ENCODE measurements at places on chromosomes 1 and 21. TPM values are rescaled to one million over a fixed set of nuclear protein-coding genes. Genes with fewer than 3 reads are reported as not detected.

Gene LAD1
- polyA plus RNA-seq, result 17.8 TPM

Gene BOLA1
- polyA plus RNA-seq, result 14.4 TPM

Gene FALEC
- 1.9 TPM for polyA plus RNA-seq

Gene RHBG
- 0.22 TPM for polyA plus RNA-seq

Gene PLA2G2C
- polyA plus RNA-seq, result not detected

Gene MUL1
- polyA plus RNA-seq, result 19.4 TPM

Gene AKNAD1
- polyA plus RNA-seq, result 2.8 TPM

Gene SPRR2B
- polyA plus RNA-seq, result not detected

Gene FMO3
- 0.35 TPM for polyA plus RNA-seq

- no peak for DNase-seq
These were observed 84.8 kb upstream of the CACYBP start for GRCh38 chr1:174914991-174915390.

DNA sequence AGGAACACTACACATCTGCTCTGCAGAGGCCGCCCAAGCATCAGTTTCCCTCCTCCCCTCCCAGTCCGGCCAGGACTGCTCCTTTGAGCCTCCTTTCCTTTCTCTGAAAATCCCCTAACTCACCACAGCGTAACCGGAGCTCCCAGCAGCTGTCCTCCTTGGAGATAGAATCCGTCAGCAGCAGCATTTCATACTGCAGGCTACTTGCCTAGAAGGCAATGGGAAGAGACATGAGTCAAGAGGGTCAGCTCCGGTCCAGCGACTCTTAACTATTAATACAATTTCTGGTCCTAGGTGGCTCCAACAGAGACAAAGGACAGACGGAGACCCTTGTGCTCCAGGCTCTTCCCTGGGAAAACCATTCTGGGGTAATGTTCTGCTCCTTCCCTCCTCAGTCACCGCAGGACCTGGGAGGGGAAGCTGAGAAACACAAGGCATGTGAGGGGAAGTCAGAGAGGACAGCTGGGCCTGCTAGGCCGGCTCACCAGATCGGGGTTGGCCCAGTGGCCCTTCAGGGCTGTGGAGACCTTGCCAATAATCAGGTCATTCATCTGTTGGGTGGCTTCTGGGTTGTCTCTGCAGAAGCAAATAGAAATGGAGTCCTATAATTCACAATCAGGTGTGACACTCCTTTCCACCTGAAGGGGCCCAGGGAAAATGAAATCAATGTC is 99.7 kb downstream of the UBR4 start:
- no peak for DNase-seq

DNA sequence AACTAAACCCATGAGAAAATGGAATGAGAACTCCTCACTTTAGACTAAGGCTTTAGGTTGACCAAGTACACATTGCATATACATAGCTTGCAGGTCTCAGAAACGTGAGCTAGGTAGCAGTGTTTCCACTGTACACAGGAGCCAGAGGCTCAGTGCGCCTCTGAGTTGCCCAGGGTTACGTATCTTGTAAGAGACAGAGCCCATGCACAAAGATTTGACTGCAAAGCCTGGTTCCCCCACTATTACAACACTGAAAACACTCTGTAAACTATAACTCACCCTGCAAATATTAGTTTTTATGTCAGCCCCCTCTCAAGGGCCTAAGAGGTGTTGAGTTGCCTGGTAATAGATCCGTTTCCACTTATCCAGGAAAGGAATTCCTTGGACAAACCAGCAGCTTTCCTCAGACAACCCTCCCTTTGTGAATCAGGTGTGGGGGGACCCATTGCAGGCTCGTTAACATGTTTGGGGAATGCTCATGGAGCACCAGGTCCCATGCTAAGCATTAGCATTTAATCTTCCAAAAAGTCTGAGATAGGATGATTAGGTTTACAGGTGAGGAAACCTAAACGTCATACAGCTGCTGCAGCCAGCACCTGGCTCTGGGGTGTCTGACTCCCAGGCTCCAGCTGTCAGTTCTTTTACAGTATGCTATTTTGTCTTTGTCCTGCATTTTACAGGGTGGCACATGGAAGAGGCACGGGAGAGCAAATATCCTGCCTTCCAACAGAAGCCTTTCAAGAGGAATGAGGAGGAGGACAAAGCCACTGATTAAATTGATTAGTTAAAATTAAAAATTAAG is 25.7 kb downstream of the TENT5C start:
- no peak for DNase-seq

DNA sequence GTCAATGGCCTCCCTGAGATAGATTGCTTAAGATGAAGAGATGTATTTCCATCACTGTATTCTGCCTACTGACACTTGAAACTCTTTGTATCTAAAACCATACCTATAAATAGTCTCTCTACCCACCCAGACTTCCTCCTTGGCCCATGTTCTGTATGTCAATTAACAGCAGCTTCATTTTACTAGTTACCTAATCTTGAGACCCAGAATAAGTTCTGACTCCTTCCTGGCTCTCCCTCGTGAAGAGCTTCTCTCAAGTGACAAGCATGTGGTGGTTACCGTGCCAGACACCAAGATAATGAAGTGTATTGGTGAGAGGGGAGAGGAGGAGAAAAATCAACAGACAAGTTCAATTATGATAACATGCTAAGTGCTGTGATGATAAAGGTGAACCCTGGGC is 128.8 kb upstream of the RAVER2 start:
- DNase-seq, result no peak

- DNase-seq, result no peak
These were observed 30.3 kb downstream of the YARS1 start for GRCh38 chr1:32786856-32787255.

- peak; percentile 3 for DNase-seq
These were observed 28.3 kb upstream of the IFI44L start for GRCh38 chr1:78591971-78592370.

DNA sequence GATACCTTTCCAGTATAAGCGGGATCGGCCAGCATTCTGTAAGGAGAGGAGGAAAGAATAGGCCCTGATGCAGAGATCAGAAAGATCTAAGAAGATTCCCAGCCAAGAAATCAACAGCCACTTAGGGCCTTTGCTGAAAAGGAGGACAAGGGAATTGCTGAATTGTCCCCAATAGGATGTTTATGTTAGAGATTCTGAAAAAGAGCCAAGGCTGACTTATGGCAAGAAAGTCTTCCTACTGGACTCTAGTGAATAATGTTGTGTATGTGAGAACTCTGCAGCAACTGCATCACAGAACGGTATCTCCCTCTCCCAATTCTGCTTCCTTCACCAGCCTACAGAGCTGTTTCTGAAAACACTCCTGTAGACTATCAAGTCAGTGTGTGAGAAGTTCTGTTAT is 298.0 kb upstream of the CXADR start:
- DNase-seq, result no peak

DNA sequence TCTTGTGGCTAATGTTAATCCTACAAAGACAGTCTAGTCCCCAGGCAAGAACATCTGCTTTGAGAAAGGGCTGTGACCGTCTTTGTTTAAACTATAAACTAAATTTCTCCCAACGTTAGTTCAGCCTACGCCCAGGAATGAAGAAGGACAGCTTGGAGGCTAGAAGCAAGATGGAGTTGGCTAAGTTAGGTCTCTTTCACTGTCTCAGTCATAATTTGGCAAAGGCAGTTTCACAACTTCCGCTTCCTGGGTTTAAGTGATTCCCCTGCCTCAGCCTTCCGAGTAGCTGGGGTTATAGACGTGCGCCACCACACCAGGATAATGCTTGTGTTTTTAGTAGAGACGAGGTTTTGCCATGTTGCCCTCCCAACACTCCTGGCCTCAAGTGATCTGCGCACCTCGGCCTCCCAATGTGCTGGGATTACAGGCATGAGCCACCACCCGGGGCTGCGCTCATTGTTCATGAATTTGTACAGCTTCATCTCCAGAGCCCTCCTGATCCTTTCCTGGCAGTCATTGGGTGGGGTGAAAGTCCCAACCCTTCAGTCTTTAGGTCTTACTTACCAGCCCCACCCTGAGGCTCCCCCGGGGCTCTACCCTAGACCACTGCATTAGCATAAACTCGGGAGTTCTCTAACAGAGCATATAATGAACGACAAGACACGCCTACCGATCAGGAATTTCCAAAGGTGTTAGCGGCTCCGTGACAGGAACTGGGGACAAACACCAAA is 4.9 kb upstream of the MASP2 start:
- no peak for DNase-seq

DNA sequence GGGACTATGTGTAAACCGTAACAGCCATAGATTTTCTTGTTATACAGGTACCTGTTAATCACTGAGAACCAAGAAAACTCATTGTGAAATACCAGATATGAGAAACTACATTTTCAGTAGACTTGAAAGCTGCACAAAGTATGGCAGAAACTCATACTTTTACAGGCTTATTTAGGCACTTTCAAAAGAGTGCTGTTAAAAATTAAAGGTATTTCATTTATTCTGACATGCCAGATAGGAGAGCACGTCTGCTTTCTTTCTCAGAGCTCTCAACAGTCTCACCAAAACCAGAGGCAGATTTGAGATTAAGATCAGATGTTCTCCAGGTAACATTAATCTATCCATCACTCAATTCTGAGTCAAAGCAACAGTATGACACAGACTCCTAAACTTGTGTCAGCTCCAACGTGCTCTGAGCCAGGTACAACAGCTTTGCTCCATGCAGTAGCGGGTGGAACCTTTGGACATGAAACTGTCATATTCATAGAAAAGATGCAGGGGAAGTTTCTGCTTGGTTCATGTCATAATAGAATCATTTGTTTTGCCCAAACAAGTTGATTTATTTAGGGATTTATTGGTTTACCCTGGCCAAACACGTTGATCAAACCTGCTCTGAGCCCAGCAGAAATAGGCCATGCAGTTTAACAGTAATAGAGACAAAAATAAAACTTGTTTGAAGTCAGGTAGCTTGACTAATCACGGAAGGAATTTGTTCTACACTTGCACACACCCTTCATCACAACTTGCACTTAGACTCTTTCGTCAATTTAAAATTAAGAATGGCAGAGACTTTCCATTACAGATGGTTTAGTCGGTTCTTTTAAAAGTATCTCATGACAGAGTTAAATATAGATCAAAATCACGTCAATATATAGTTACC is 20.8 kb upstream of the TSNAX start:
- DNase-seq, result no peak

- DNase-seq, result no peak
These were observed 6.6 kb upstream of the FOXE3 start for GRCh38 chr1:47409311-47410067.

DNA sequence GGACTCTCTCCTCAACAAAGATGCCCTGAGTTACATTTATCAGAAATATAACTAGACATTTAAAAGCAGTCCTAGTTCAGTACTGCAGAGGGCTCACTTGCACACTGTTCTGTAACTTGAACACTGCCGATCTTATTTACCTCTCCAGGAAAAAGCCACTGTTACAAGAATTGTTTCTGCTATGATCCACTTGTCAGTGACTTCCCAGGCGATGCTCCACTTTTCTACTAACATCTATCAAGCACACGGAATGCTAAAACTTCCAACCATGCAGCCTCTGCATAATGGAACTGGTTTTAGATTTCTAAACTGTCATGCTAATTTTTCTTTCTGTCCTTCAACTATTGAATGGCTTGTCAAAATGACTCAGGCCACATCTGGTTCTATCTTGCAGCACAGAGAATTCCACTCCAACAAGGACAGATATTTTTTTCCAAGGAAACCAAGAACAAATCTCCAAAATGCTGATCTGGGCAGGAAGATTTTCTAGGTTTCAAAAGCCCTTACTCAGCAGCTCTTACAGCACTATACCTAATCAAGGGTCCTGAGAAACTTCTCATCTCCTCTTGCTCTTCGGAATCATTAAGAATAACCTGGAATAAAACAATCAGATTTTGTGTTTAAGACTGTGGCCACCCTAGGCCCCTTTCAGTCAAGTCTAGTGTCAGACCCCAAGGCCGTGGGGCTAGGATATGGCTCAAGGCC is 9.9 kb downstream of the SEC16B start:
- no peak for DNase-seq

DNA sequence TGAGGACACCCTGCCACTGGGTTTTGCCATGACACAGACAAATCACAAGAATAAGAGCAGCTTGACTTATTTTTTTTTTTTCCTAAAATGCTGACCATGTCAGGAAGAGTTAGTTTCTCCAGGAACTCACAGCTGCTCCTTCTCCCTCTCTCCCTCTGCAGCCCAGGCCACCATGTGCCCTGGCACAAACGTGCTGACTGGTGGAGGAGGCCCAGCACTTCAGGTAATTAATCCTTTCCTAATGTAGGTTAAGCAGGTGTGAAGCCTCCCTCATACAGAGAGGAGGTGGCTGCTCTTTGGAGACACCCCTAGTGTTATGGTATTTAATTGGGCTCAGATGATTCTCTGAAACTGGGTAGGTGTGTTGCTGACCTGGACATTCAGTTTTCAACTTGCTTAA is 129.8 kb upstream of the USH2A start:
- no peak for DNase-seq

GRCh38 chr1:9909234-9910046 is 629 bp downstream of the CTNNBIP1 start:
- no peak for DNase-seq

DNA sequence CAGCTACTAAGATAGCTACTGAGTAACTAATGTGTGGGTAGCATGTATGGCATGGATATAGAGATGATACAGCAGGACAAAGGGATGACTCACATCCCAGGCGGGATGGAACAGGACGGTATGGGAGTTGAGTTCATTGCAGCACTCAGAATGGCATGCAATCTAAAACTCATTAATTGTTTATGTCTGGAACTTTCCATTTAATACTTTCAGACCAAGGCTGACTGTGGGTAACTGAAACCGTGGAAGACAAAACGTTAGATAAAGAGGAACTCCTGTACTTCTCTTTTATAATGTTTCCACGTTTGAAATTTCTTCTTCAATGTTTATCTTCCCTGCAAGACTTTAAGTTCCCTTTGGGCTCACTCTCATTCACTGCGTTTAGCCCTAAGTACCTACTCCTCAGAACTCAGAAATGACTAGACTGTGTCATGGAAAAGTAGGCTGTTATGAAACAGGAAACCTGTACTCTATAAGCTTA is 151.9 kb downstream of the MAGI3 start:
- no peak for DNase-seq

GRCh38 chr1:31368611-31369107 is 4.2 kb downstream of the FABP3 start:
- DNase-seq, result no peak

- no peak for DNase-seq
These were observed 12.9 kb upstream of the ENO1 start for GRCh38 chr1:8891401-8891800.

DNA sequence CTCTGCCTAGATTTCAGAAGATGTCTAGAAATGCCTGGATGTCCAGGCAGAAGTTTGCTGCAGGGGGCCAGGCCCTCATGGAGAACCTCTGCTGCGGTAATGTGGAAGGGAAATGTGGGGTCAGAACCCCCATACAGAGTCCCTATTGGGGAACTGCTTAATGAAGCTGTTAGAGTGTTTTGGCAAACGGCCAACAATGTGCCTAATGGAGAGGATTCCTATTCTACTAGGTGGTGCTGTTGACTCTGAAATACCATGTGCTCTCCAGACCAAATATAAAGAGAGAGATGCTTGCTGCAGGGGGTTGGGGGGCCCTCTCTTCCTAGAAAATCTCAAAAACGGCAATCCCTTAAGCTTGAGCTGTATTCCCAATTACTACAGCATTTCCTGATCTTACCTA is 57.1 kb upstream of the DR1 start:
- no peak for DNase-seq

- DNase-seq, result peak; percentile 55
These were observed 74.6 kb upstream of the PDC start for GRCh38 chr1:186535388-186536133.
